ENCODE measurements at places on chromosomes 5 and 9. TPM values are rescaled to one million over a fixed set of nuclear protein-coding genes. Genes with fewer than 3 reads are reported as not detected.
A peak's percentile ranks its signal among the peaks of the same experiment; 100 is the strongest.

GRCh38 chr9:112548836-112549595 lies 62.4 kb downstream of the KIAA1958 start:
- DNase-seq = no peak

DNA sequence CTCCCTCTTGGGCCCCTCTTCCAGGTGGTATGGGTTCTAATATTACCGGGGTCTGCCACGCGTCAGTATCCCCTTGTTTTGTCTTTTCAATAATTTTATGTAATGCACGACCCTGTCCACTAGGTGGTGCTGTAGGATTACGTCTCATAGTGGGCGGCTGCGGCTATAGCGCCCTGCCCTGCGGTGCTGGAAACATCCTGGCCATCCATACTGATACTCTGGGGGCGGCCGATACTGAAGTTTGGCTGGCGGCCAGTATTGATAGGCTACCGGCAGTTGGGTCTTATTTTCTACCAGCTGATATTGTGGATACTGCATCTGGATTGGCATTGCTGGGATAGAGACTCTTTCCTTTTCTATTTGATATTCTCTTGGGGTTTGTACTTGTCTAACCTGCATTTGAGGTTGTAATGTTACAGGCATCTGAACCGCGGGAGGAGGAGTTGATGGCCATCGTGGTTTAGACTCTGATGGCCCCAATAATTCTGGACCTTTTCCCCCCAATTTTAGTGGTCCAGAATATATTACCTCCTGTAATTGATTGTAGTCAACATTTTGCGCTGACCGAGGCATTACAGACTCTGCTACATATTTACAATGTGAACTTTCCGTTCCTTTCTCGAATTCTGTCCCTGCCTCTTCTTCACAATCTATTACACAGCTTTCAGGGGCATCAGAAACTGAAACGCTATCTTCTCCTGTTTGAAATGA lies 3.3 kb upstream of the TMEM141 start:
- DNase-seq = peak; percentile 75

- DNase-seq = peak; percentile 83
Observed at GRCh38 chr5:95846554-95847260, 24.2 kb upstream of the GLRX start.

DNA sequence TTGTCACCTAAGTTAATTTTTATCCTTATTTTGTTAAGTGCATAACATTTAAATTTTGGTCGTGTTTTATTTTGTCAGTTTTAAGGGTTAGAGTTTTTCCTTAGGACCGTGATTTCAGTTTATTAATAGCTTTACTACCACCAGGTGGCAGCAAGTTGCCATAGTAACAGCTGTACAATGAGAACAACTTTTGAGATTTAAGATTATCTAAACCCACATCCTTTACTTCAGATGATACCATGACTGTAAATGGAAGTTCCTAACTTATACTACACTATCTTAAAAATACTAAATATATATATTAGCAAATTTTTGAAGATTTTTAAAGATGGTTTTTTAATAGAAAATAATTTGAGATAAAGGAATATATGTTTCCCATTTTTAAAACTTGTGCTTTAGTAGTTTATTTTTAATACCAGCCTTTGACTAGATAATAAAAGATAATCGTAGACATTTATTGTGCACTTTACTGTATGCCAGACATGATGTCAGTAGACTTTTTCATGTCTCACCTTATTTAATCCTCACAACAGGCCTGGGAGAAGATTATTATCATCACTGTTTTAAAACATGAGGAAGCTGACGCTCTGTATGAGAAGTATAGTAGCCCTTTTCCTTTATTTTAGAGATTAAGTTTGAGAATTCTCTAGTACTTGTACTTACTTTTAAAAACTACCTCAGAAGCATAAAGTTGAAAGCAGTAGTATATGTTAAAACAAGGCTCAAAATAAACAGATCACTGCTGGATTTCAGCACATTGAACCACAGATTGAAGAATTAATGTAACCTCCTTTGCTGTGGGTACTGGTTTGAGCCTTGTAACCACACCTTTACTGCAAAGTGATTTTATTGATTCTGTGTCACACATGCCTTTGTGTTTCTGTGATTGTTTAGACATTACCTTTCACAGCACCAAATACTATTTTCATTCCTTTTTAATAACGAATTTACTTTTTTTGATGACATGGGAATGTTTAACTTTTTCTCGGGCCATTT lies 27.5 kb downstream of the SREK1 start:
- DNase-seq = peak; percentile 50

MOB3B gene
- total RNA-seq = not detected

Measured in myocyte (in vitro differentiated cells).